Right lung (tissue), 10 donors: ENCODE measurements at places on chromosomes 11 and 22. TPM values are rescaled to one million over a fixed set of nuclear protein-coding genes. Genes with fewer than 3 reads are reported as not detected.

DNA sequence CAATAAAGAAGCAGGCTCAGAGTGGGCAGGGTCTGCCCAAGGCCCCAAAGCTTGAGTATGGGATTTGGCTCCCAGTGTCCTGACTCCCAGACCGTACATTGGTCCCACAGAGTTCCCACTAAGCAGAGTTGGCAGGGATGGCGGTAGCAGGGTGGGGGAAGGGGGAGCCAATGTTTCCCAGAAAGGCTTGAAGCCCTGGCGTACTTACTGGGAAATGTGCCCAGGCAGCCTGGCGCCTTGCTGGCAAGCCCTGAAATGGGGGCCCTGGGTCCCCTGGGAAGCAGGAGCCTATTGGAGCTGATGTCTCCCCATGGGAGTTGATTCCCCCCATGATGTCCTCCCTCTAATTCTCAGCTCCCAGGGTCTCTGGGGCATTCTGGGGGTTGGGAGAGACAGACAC is 9.3 kb downstream of the ARHGEF17 start:
- no peak for DNase-seq

DNA sequence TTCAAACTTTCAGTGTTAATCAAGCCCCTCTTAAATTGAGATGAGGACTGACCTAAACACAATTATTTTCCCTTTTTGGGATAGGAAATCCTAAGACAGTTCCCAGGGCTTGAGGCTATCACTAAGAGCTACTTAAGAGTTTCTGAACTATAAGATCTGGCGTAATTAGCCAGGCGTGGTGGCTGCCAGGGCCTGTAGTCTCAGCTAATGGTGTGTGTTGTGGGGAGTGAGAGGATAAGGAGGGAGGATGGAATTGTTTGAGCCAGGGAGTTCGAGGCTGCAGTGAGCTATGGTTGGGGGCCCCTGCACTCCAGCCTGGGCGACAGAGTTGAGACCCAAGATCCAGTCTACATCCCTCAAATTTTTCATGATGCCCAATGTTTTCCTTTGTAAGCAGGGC is 23.5 kb upstream of the EXPH5 start:
- no peak for DNase-seq

- no peak for DNase-seq
Measured at GRCh38 chr11:121536126-121536525, 83.4 kb upstream of the SORL1-AS1 start.

DNA sequence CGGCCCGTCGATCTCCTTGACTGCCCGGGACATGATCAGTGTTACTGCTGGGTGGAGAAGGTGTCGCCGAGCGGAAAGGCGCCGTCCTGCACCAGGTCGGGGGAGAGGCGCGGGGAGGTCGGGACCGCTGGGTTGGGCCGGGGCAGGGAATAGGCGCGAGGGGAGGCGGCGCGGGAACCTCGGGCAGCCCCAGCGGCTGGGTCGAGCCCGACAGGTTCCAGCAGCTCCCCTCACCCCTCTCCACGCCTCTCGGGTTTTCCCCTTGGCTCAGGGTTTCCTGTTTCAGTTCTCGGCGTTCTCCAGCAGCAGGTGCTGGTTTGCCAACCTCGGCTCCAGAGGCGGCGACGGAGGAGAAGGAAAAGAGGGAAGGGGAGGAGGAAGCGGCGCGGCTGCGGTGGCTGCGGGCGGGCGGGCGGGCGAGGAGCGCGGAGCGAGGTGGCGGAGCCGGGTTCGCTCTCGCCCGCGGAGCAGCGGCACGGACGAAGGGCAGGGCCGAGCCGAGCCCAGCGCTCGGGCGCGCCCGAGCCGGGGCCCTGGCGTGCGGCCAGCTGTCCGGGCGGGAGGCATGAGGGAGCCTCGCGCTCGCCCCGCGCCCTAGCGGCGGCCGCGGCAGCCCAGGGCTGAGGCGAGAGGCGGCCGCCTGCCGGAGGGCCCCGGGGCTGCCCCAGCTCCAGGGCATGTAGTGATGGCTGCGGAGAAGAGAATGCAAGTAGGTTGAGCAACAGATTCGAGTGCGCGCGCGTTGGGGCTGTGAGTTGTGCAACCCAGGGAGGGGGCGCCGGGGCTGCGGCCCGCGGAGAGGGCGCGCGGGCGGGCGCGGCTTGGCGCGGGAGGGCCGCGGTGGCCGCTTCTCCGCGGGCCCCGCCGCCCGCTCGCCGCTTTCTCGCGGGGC is at the start of gene ZC3H12C:
Gene ZC3H12C (plus strand): TSS at position 878 of the 892 bp plus-strand sequence. CDS start 20 bp downstream, outside the sequence.
- DNase-seq, result peak; percentile 82

- DNase-seq, result no peak
Measured at GRCh38 chr22:32079130-32080089, 36.3 kb downstream of the SLC5A1 start.

GRCh38 chr11:91081440-91082043 is 858.7 kb upstream of the CHORDC1 start:
- DNase-seq, result peak; percentile 51

- DNase-seq, result no peak
Measured at GRCh38 chr11:16985297-16985696, 28.9 kb downstream of the PLEKHA7 start.

DNA sequence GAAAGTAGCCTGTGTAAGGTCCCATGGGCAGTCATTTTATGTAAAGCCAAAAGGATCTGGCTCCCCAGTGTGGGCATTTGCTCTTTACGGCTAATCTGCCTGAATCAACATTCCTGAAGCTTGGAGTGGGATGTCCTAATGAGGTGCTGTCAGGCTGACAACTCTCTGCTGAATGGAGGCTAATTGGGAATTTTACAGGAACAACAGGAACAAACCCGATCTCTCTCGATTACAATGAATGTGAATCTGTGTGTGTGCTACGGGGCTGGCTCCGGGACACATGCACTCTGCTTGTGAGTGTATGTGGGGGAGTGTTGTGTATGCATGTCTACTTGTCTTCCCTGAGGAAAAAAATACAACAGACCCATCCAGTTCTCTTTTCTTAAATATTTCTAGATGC is 415.2 kb downstream of the TENM4 start:
- DNase-seq, result no peak

DNA sequence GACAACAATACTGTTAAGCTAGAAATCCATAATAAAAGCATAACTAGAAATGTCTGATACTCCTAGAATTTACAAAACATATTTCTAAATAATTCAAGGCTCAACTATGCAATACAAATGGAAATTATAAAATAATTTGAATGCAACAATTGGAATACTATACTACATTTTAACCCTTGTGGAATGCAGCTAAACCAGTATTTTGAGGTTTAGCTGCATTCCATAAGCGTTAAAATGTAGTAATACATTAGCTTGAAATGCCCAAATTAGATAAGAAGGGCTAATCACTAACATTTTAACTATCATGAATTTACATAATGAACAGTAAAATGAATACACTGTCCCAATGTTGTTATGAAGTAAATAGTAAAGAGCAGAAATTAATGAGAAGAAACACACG is 617.2 kb upstream of the CHORDC1 start:
- DNase-seq, result no peak

DNA sequence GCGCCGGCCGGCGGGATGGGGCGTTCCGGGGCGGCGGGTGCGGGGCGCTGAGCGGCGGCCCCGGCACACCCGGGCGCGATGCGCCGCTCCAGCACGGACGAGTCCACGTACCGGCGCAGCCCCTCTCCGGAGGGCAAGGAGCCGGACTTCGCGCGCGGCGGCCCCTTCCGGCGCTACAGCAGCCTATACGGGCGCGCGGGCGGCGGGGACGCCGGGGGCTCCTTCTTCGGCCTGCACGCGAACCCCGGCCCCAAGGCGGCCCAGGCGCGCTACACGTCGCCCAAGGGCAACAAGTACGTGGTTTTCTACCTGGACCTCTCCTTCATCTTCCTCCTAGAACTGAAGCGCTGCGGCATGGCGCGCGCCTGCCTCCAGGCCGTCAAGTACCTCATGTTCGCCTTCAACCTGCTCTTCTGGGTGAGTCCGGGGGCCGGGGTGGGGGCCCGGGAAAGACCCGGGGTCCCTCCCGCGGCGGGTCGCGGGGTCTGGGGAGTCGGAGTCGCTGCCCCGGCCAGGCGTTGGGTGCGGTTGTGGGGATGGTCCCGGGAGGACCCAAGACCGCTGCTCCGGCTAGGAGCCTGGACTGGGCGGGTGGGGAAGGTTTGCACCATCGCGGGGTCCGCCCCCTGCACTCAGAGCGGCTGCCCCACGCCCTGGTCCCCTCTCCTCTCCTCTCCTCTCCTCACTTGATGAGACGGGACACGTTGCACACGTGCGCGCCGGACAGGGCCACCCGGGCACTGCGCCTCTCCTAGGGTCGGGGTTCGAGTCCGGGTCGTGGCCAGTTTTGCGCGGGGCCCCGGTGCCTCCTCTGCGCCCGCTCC is 7.5 kb downstream of the TSPAN4 start:
- no peak for DNase-seq

- DNase-seq, result no peak
Measured at GRCh38 chr11:65216830-65217229, 35.1 kb downstream of the CAPN1 start.

DNA sequence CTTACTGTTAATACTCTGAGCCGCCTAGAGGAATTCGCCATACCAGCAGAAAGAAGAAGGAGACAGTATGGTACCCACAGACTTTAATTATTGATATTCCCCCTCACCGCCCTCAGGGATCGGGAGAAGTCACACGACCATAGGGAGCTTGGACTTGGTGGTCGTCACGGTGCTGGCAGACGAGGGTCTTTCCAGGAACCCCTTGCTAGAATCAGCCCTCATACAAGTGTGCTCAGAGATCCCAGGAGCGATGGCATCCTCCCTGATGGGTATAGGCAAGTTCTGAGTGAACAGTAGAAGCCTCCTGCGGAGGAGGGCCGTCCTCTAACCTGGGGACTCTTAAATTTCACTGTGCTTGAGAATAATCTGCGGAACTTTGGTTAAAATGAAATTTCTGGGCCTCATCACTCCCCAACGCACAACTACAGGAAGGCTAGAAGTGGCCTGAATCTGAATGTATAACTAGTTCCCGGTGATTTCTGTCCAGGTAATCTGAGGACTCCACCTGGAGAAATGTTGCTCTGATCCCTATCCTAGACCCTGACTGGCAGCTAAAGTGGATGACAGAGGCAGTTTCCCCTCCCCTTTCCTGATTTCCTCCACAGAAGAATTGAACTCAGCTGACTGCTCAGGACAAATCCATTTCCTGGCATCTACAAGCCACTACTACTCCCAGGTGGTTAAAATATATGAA is 4.5 kb downstream of the VSIG2 start:
- DNase-seq, result no peak

DNA sequence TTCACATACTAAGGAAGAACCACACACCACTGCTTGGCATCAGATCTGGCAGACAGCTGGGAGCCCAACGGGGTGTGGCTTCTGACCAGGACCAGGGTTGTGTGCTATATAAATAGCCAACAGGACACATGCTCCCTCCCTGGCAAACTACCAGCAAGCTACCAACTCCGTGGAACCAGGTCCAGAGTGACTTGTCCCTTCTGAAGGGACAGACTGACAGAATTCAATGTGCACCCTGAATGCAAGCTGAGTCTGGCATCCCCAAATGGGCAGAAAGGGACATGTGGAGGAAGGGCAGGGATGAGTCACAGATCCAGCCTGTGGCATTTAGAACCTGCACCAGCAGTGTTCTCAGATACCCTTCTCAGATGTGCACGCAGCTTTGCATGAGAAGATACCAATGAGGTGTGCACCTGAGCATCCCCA is 92.9 kb downstream of the MICAL3 start:
- no peak for DNase-seq

- DNase-seq, result no peak
Measured at GRCh38 chr11:119190531-119190930, 5.3 kb downstream of the NHERF4 start.

GRCh38 chr11:87260811-87261210 is 223.1 kb downstream of the TMEM135 start:
- DNase-seq, result no peak

- no peak for DNase-seq
Measured at GRCh38 chr11:95257456-95257971, 26.5 kb upstream of the SESN3 start.

- no peak for DNase-seq
Measured at GRCh38 chr11:27470826-27471588, 1.6 kb downstream of the LGR4 start.

GRCh38 chr11:120279502-120279901 is 39.6 kb downstream of the POU2F3 start:
- no peak for DNase-seq

- DNase-seq, result no peak
Measured at GRCh38 chr11:108670451-108670850, 5.6 kb downstream of the DDX10 start.

The DDIAS gene
- 5.7 TPM for polyA plus RNA-seq

The GRAMD1B gene
- 4.0 TPM for polyA plus RNA-seq

The OR5D18 gene
- polyA plus RNA-seq, result not detected
